Panc1 (cell line): ENCODE measurements at places on chromosomes 1 and 21.

GRCh38 chr1:235450886-235451483, 53.3 kb downstream of the B3GALNT2 start:
- no peak for DNase-seq

- DNase-seq, result no peak
Observed at GRCh38 chr1:234000557-234001041, 96.1 kb downstream of the SLC35F3 start.

DNA sequence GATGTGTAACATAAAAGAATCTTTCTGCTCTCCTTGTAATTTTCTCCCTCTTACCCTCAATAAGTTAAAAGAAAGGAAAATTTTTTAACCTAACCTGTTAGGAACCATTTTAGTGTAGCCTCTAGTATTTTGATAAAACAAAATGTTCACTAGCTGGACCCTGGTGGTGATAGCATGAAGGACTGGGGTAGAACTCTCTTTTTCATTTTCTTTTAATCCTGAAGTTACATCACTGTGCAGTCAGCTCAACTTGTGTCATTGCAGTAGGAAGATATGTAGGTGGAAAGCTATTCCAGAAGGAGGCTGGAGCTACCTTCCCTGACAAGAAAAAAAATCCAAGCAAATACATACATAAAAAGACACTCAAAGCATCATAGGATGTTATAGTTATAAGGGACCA, 39.3 kb downstream of the NFIA start:
- DNase-seq, result no peak

- DNase-seq, result no peak
Observed at GRCh38 chr21:34611528-34611927, 3.4 kb downstream of the RCAN1 start.

- no peak for DNase-seq
Observed at GRCh38 chr1:237070519-237070918, 28.5 kb downstream of the RYR2 start.

DNA sequence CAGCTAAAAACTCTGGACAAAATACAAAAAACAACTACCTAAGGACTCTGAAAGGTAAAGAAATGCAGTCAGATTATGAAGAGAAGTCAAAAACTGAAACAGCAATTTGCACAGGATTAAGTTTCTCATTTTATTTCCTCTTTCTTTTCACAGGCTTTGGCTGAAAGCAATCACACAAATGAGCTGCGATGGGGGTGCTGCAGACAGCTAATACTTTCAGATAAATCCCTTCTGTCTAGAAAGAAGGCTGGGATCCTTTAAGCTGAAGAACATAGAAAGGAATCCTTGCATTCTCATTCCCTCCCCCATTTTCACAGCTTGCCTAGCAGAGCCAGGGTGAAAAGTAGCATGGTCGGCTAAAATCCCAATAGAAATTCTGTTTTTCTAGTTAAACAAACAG, 32.0 kb upstream of the PRDX6 start:
- no peak for DNase-seq

DNA sequence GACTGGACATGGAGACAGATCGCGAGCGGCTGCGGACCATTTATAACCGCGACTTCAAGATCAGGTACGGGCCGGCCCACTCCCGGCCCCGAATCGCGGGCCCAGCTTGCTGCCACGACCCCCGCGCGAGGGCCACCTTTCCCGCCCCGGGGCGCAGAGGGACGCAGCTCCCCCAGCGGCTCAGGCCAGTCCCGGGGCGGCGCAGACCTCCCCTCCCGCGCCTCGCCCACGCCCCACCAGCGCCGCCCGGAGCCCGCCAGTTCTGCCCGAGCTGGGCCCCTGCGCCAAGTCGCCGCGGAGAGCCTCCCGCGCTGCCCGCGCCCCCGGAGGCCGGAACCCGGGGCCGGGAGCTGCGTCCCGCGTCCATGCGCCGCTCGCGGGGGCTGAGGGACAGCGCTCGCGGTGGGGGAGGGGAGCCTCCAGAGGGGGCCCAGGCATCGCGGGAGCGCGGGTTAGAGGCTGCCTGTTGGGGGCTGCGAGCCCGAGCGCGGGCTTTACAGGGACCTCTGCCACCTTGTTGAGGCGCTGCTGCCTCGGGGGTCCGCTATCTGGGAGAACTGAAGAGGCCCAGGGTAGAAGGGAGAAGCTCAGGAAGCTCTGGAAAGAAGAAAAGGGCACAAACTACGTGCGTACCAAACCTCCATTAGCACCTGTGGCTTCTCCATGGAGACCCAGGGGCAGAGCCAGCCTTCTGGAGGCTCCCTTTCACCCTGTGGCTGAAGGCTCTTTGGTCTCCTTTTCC, 698 bp downstream of the MOV10 start:
- DNase-seq, result no peak

DNA sequence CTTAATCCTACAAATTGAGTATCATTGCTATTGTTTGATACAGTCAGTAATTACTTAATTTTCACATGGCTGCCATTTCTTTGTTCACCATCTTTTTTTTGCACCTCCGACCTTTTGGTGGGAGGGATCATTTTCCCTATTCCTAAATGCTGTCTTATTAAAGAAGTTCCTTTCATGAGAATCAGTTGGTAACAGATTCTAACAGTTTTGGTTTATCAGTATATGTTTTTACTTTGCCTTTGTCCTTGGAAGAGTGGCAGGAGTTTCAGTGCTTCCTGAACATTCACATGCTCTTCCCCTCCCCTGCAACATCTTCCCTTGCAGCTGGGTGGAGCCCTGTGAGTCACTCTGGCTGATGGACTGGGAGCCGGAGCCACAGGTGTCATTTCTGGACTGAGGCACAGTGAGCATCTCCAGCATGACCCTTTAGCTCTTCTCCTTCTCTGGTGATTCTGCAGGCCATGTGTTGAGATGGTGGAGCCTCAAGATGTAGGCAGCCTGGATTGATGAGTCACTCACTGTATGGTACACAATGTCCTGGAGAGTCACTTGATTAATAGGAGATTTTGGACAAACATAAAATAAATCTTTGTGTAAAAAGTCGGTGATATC, 217.7 kb downstream of the URB2 start:
- no peak for DNase-seq

DNA sequence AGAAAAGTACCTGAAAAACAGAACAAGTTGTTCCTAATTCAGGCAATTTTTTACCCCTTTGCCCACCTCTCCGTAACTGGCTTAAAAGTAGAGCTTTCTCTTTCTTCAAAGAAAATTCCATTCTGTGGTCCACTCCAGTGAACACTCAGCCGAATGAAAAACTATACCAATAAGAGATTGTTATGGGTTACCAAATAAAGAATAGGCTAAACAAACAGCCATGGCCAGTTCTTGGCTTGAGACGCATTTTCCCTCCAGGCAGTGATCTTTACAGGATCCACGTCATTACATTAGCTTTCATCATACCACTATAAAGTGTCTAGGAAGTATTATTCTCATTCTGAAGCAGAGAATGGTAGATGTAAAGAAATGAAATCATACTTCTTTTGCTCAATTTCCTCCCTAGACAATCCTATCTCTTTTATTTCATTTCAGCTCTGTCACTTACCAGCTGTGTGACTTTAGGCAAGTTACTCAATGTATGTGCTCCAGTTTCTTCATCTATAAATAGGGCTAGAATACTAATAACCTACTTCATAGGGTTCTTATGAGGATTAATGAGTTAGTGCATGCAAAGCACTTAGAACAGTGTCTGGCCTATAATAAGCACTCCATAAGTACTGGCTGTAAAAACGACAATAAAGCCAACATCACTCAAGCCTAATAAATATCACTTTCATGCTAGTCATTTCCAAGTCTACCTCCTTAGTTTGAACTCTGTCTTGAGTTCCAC, 26.5 kb upstream of the TRIM45 start:
- DNase-seq, result no peak

- DNase-seq, result no peak
Observed at GRCh38 chr1:94876362-94876761, 50.5 kb downstream of the CNN3 start.

DNA sequence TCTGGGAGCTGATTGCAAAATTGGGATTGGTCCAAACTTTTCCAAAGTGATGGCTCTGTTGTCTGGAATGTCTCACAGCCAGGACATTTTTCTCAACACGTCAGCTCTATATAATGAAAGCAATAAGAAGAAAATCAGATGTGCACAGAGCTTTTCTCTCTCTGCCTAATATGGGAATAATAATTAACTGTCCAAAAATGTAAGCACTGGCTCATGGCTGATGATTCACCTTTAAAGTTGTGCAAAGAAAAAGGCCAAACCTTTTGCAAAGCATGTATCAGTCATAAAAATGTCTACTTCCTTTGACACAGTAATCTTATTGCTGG, 30.4 kb downstream of the ZNF281 start:
- DNase-seq, result peak; percentile 92
